Stimulated activated CD4-positive, alpha-beta T cell treated with anti-CD3 and anti-CD28 coated beads, Interleukin-12 subunit alpha, Interleukin-12 subunit beta, amount 100 ng/mL, for 24 hours (primary cell): ENCODE measurements at places on chromosomes 5 and 9.

DNA sequence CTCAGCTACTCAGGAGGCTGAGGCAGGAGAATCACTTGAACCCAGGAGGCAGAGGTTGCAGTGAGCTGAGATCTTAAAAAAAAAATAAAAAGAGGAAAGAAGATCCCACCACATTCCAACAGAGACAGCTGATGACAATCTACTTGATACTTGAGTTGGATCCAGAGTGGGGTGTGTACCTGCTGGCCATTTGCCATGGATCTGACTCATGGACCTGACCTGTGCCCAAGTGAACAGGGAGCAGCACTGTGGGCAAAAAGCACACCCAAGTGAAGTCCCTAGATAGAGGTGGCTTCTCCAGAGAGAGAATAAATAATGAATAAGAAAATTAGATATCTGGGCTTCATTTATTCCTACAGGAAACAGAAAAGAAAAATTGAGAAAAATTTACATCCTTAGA is 81.2 kb upstream of the MIER3 start:
- no peak for DNase-seq

DNA sequence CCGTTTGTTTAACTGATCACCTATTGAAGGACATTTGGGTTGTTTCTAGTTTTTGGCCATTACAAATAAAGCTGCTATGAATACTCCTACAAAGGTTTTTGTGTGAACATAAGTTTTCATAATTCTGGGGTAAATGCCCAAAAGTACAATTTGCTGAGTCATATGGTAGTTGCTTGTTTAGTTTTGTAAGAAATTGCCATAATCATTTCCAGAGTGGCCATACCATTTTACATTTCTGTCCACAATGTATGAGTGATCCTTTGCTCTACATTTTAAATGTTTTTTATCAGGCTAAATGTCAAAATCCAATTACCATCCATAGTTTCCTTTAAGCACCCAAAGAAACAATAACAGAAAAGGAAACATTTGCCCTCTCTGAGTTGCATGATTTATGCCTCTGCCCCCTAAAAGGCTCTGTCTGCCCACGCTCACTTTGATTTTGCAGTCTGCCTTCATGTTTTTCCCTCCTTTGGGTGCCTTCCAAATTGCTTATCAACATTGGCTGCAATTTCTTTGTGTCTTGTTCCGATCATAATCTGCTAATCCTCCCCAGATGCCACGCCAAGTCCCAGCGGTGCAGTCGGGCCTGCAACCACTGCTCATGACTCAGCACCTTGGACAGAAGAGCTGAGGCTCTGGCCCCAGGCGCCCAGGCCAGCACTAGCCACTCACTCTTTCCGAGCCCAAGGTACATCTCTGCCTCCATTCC is 339.2 kb downstream of the PIK3R1 start:
- no peak for DNase-seq

GRCh38 chr9:126532489-126532888 is 81.2 kb upstream of the LMX1B start:
- DNase-seq = no peak

- no peak for DNase-seq
Observed at GRCh38 chr9:131252120-131252519, 24.2 kb downstream of the FAM78A start.

- DNase-seq = no peak
Observed at GRCh38 chr9:36818242-36818938, 215.7 kb downstream of the PAX5 start.

GRCh38 chr5:58011301-58011700 is 448.6 kb downstream of the PLK2 start:
- no peak for DNase-seq

GRCh38 chr5:139639619-139640380 is 8.3 kb upstream of the CXXC5 start:
- no peak for DNase-seq

- no peak for DNase-seq
Observed at GRCh38 chr9:93456504-93456903, 3.1 kb upstream of the FAM120AOS start.

DNA sequence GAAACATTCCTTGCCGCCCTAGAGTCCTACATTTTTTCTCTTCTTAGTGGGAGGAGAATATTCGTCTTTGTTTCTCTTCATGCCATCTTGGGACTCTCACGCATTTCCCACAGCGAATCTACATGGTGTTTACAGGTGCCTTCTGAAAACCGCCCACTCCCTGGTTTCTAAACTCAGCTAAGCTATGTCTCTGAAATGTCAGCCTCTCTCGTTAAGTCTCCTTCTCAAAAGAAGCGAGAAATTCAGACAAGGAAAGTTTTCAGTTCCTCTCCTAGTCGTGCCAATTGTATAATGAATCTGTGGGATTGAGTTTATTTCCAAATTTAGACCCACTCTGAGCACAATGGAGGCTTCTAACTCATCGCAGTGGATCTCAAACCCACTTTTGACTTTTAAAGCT is 186.8 kb upstream of the NFIB start:
- DNase-seq = no peak

DNA sequence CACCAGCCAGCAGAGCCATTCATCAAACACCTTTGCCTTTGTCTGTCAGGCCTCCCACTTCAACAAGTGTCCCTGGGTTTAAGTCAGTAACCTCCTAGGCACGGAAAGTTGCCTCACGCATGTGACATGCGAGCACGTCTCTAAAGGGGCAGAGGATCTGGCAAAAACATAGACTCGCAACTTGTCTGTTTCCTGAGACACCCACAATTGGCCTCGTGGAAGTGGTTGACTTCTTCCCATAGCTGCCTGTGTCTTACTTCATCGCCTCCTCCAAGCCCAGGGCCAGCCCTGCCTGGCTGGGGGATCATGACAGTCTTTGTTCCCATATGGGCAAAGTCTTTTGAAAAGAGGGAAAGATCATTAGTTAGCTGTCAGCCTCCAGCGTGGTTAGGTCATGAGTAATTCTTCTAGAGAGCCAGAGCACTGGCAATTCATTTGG is 35.5 kb upstream of the GLRX start:
- no peak for DNase-seq

- no peak for DNase-seq
Observed at GRCh38 chr9:97299809-97300414, 7.5 kb upstream of the CCDC180 start.

DNA sequence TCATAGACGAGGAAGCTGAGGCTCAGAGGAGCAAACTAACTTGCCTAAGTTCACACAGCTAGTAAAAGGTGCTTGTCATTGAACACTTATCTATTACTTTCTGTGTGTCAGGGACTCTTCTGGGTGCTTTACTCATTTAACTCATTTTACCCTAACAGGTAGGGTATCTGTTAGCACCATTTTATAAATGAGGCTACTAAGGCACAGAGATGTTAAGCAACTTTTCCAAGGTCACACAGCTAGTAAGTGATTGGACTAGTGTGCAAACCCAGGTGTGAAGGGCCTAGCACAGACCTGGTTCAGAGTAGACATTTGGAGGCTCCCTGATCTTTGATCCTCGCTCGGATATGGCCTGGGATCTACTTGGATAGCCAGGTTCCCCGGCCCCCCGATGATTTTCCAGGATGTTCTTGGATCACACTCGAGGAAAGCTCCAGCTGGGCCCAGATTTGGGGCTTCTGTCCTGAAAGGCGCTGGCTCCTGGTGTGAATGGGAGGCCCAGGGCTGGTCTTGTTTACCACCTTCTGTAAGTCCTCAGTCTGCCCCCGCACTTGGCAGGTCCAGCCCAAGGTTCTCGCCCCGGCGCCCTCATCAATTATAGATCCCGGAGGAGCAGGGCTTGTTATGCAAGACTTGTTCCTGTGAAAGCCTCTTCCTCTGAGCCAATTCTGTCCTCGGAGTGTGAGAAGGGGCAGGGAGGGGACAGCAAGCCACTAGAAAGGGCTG is 37.5 kb downstream of the GSN start:
- DNase-seq = no peak

GRCh38 chr9:33791117-33791516 is 4.2 kb upstream of the PRSS3 start:
- no peak for DNase-seq

DNA sequence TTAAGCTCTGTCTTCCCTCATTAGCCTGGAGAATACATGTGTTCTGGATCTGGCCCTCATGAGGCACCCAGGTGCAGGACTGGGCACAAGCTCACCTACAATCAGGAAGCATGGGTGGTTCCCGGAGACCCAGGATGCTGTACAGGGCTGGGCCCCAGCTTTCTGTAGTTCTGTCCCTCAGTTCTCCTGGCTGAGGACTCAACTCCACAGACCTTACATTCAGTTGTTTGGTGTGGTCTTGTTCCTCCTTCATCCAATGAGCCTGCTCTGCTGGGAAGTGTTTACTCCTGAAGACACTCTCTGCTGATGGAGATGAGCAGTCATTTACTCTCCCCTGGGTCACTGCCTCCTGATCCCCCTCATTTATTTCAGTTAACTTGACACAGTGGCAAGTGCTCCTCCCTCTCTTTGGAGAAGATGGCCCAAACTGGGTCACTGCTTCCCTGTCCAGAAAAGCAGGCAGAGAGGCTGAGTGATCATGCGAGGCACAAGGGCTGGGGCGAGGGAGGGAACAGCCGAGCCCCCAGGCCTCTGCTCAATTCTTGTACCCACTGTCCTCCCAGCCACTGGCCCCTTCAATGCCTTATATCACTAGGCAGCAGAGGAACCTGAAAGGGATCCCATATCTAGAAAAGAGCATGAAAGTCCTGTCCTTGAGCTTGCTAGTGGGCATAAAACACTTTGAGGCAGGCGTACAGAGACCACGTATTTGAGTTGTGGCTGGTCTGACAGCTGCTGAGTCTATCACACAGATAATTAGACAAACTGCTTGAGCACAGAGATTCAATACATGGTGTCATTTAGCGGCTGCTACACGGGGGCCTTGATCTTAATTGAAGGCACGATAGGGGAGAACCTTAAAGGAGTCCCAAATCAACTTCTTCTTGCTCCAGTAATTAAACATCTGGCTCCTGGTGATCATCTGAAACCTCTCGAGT is 221.7 kb downstream of the FSTL4 start:
- no peak for DNase-seq

DNA sequence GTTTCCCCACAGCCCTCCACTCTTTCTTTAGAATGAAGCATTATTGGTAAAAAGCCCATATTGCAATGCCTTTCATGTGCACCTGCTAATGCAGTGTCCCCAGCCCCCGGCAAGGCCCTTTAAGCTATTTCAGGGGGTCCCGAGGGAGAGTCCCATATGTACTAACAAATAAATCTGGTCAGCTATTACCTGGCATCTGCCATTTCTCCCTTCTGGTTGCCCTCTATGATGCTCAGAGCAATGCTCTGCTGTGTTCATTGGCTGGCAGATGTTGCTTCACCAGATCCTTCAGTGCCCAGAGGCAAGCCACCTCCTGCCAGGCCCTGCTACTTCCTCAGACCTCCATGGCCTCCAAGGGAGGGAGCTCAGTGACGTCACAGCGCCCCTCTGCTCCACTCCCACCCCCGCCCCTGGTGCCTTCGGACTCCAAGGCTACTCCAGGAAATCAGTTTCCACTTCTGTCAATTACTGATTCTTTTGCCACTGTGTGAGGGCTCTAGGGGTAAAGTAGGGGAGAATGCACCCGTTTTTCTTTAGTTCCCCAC is 201.1 kb upstream of the GLRA1 start:
- DNase-seq = no peak

DNA sequence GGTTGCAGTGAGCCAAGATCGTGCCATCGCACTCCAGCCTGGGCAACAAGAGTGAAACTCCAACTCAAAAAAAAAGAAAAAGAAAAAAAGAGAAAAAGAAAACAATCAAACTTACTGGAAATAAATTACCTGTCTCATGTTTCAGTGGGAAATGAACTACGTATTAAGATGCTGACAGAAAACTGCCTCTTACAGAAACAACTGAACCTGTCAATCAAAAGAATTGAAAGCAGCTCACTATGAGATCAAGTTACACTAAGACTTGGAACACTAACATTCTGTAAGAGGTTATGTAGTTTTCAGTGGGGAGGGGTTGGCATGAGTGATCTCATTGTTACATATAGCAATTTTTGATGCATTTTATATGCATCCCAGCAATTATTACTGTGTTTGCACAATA is 64.4 kb upstream of the SPATA31E1 start:
- DNase-seq = no peak

DNA sequence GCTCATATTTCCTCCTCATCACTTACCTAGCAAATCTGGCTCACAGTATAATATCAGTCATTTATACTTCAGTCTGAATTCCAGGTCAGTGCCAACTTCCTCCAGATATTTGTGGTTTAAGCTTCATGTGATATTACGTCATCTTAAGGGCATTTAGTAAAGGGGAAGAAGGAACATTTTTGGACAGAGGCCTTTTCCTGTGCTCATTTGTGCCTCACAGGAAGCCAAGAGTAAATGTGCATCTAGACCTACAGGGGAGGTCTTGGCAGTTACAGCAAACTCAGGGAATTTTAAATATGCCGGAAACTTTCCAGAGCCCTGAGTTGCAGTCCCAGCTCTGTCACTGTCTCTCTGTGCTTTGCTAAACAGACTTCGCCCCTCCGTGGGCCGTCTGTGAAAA is 12.3 kb upstream of the KCNIP1 start:
- no peak for DNase-seq

DNA sequence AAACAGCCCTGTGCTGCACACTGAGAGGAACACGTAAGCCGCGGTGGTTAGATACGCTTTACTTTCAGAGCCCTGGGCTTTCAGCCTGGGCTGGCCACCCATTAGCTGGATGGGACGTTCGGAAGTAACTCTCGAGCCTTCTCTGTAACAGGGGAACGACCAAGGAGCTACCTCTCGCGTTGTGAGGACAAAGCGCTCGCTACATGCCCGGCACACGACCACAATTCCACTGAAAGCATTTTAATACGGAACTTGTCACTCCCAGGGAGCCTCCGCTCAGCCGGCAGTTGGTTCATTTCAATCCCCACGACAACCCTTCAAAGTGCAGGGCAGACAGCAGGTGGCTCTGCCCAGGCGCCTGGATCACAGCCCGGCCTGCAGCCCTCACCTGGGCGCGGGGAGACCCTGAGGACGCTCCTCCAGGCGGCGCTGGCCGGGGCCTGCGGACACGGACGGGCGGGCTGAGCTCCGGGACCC is 368 bp downstream of the SURF1 start:
- DNase-seq = no peak

GRCh38 chr5:749101-749670 is 35.3 kb downstream of the ZDHHC11B start:
- no peak for DNase-seq

DNA sequence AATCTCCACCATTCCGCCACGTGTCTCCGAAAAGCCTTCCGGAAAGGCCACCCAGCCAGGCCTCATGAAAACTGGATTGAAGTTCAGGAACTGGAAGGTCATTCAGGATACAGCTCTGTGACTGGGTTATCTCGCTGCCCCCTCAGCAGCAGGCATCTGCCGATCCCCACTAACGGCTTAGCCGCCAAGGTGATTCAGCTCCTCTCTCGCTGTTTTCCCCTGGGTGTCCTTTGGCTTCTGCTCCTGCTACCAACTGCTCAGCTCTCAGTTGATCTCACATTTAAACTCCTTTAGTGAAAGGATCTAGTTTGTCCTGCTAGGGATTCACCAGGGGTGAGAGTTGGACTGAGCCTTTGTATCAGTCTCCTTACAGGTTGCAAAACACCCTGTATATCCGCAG is 2.2 kb upstream of the GDNF start:
- no peak for DNase-seq

DNA sequence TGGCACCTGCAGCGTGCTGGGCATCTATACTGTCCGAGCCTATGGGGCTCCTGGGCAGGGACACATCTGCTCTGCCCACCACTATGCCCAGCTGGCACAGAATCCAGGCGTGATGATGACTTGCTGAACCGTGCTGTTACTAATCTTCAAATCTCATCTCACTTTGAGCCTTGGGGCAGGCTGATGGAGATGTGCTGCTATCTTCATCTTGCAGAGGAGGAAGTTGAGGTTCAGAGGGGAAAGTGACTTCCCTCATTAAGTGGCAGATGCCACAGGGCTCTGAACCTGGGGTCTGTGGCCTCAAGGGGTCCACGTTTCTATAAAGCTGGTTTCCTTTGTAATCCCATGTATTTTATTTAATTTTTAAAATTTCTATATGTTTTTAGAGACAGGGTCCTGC is 4.7 kb downstream of the SLC2A6 start:
- no peak for DNase-seq
